Mesothelial cell of epicardium (in vitro differentiated cells): ENCODE measurements at places on chromosomes 5 and 9. TPM values are rescaled to one million over a fixed set of nuclear protein-coding genes. Genes with fewer than 3 reads are reported as not detected.

DNA sequence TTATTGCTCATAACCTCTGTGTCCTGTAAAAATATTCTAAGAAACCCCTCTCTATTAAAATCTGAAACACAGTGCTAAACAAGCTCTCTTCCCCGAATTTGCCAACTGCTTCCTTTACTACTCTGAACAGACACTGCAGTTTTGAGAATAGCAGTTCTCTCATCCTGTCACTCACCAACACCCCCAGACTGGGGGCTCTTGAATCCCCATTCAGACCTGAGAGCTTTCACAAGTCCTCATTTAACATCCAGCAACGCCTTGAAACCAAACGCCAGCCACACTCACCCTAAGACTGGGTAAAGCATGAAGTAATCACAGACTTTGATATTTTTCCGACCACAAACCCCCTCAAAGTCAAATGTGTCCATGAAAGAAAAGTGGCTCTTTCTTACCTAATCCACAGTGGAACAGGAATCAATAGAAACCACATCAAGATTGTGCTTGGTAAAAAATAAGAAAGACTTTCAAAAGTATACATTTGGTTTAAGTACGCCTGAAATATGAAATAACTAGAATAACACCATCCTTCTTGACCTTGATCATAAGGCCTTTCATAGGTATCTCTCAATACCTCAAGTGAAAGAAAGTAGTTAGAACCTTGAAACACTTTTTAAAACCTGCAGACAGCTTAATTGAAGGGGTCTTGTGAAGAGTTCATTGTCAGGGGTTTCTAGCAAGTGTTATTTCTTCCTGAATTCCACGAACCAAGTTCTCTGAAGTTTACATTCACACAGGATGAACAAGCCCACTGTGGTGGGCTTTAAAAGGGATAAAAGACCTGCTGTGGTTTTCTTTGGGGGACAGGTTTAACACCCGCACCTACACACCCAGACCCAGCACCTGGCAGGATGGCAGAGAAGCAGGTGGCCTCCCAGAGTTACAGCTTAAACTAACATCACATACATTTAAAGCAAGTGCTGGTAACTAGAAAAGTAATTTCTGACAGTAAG lies 412.6 kb downstream of the MLLT3 start:
- DNase-seq, result no peak

- DNase-seq, result no peak
These were observed 2.8 kb upstream of the CCDC125 start for GRCh38 chr5:69335341-69335935.

DNA sequence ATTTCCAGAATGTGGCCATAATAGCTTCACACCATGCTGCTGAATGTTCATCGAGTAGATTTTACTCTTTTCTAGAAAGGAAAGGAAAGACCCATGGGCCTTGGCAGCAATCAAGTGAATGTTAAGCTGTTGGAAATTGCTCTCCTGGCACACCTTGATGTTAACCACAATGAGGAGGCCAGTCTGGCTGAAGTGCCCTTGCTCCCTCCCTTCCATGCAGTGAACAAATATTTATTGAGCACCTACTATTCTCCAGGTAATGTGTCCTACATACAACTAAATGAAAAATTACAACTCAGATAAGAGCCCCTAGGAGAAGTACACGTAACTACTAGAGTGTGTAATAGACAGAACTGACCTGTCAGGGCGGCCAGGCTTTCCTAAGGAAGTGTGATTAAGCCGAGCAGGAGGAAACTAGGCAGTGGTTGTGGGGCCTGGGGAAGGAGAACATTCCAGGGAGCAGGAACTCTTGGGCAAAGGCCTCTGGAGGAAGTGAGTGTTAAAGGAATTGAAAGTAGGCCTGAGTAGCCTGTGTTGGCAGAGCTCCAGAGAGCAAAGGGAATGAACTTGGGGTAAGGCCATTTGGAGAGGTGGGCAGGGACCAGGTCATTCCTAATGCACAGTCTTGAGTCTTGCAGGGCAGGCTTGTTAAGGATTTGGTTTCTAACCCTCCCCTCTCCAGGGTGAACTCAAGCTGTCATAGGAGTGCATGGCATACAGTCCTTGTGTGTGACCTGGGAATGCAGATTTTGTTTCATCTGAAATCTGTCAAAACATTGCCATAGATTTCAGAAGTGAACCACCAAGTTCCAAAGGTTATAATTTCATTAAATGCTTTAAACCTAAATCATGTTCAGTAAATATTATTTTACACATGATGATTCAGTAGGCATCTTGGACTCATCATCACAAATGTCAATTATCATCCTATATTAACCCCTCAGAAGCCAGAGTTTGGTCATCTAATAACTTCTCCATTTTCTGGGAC lies 9.0 kb upstream of the ZSWIM6 start:
- DNase-seq, result no peak

GRCh38 chr5:97037819-97038218 lies 101.9 kb downstream of the LNPEP start:
- DNase-seq, result no peak

GRCh38 chr5:145585-146323 lies 45.5 kb upstream of the LRRC14B start:
- no peak for DNase-seq

DNA sequence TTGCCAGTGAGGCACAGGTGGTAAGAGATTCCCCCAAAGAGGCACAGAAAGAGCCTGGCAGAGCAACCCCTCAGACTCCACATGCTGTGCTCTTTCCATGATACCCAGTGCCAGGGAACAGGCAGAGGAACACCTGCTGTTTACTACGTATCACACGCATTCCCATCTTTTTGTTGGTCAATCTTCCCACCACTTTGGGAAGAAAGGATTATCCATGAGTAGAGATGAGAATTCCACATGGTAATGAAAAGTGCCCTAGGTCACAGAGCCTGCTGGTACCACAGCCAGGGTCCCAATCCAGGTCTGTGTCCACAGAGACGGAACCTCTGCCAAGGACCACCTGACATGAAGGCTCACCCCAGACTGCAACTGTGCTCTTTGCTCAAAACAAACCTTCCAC lies 86.6 kb downstream of the LHFPL2 start:
- no peak for DNase-seq

DNA sequence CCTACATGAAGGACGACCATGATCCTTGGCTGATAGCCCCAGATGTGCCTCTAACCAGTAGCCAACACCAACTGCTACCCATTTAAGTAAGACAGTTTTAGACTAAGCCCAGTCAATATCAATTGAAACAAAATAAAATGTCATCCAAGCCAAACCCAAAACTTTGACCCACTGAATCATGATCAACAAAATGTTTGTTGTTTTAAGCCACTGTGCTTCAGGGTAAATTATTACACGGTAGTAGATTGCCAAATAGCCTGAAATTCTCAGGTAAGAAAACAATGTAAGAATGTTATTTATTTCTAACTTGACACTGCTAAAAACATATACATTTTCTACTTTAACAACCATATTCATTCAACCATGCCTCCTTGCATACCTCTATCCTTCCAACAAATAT lies 105.5 kb upstream of the PAPPA start:
- no peak for DNase-seq

DNA sequence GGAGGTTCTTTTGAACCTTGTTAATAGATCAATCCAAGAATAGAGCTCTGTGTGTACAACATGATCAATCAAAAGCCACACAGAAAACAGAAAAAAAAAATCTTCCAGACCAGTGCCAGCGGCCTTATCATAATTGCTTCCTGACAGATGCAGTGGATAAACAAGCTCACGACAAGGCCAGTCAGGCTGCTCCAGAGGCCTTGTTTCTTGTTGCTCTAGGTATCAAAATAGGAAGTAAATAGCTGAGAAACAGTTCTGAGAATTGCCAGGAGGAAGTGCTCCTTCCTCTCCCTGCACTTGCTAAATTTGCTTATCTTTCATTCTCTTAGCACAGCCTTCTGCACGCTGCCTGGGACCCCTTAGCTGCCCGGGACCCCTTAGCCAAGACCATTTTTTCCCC lies 199.0 kb upstream of the TARS1 start:
- DNase-seq, result no peak

DNA sequence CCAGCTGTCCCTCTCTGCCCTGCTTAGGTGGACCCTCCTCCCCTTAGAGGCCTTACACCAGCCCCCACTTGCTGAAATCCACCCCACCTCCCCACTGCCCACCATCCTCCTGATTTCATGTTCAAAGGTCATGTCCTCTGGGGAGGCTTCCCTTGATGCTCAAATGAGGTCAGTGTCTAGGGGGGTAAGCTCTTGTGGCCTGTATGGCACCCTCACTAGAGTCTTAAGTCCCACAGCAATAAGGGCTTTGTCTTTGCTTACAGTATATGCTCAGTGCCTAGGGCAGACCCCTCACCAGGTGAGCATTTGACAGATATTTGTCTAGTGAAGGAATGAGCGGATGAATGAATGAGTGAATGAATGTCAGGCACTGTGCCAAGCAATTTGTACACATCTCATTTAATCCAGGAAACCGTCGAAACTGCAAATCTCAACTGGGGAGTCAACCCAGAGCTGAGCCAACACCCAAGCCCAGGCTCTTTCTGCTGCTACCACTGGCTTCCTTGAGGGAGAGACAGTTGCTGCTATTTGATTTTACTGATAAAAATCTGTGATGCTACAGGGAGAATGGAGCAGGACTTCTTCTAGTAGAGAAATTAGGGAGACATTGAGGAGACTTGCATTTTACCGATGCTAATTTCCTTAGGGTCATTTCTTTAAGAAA lies 101.9 kb downstream of the IQGAP2 start:
- DNase-seq, result no peak

- DNase-seq, result no peak
These were observed 19.1 kb downstream of the SREK1IP1 start for GRCh38 chr5:64749385-64749784.

Gene SLC6A3
- total RNA-seq, result 0.04 to 0.07 TPM in 2 of 3 replicates, not detected in the other

Gene TMEM215
- total RNA-seq, result 0.07 TPM in 1 of 3 replicates, not detected in the others

Gene FAM81B
- total RNA-seq, result 2.7 to 4.3 TPM (median 4.0 TPM) in 3 replicates
